ENCODE measurements at places on chromosomes 12 and 14.
A peak's percentile ranks its signal among the peaks of the same experiment; 100 is the strongest.

- no peak for DNase-seq
Observed at GRCh38 chr12:27190761-27191160, 53.3 kb upstream of the STK38L start.

DNA sequence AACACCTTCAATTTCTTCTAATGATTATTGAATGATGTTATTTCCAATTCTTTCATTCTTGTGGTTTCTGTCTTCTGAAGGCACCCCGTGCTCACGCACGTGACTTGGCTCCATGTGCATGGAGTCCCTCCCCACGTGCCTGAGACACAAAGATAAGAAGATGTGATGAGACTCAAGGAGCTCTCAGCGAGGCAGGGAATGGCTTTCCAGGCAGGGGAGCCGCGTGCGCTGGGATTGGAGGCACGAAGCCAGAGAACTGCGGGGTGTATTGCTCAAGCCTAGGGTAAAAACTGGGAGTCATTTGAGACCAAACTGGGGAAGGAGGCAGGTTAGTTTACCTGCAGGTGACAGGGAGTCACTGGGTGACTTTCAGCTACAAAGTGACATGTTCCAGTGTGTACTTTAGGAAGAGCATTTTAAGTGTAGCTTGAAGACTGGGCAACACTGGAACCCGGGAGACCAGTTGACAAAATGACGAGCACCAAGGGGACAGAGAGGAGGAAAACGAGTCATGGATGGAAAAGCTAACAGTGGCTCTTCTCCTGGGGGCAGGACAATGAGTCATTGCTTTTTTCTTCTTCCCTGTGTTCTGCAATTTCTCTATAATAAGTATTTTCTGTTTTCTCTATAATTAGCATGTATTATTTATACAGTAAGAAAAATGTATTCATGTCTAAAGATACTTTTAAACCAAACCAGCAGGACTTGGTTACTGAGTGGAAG lies 311.7 kb upstream of the FKBP4 start:
- no peak for DNase-seq

- DNase-seq = no peak
Observed at GRCh38 chr14:40733206-40733605, 873.5 kb upstream of the LRFN5 start.

DNA sequence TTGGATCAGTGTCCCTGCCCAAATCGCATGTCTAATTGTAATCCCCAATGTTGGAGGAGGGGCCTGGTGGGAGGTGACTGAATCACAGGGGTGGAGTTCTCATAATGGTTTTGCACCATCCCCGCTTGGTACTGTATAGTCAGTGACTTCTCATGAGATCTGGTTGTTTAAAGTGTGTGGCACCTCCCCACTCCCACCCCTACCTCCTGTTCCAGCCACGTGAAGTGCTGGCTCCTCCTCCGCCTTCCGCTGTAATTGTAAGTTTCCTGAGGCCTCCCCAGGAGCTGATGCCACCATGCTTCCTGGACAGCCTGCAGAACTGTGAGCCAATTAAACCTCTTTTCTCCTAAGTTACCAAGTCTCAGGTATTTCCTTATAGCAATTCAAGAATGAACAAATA lies 67.2 kb downstream of the FERMT2 start:
- no peak for DNase-seq

DNA sequence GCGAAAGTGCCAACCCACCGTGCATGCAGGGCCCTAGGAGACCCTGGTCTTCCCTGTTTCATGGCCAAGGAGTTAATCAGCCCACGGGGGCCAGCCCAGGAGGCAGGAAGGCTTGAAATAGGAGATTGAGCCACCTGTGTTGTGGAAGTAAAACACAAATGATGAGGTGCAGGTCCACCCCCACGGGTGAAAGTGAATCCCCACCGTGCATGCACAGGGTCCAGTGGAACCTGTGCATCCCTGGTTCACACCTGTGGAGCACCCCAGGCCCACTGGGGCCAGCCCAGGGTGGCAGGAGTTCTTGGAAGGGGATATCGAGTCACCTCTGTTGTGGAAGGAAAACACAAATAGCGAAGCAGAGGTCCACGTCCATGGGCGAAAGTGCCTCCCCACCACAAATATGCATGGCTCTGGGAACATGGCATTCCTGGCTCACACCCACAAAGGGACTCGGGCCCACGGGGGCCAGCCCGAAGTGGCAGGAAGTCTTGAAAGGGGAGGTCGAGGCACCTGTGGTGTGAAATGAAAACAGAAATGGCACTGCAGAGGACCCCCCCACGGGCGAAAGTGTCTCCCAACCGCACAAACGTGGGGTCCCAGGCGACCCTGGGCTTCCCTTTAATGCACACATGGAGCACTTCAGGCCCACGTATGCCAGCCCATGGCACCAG lies 381.5 kb downstream of the ALG10 start:
- DNase-seq = no peak

GRCh38 chr12:14776236-14776961 lies 26.9 kb downstream of the WBP11 start:
- DNase-seq = no peak

GRCh38 chr12:25377469-25378177 lies 126.9 kb upstream of the KRAS start:
- DNase-seq = peak; percentile 8

DNA sequence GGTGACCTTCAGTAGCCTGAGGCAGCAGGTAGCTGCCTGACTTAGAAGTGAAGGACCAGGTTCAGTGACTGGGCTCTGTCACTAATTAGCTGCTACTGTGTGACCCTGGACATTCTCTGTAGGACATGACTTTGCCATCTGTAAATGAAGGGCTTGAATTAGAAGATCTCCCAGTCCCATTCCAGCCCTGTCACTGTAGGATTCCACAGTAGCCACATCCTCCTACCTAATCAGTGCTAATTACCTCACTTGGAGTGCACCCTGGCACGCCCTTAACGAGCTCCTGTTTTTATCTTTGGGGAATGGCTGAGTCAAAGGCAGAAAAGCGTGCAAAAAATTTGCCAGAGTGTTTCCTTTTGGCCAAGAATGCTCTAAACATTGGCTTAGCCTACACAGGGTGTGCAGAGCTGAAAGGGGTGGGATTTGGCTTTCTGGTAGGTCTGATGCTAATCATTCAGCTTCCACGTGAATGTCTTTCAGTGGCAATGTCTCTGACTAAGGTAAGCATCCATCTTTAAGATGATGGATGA lies 6.8 kb downstream of the NTF3 start:
- no peak for DNase-seq

GRCh38 chr12:88553941-88554658 lies 26.2 kb downstream of the KITLG start:
- DNase-seq = peak; percentile 60

GRCh38 chr14:32934073-32934880 lies 4.4 kb upstream of the NPAS3 start:
- no peak for DNase-seq

DNA sequence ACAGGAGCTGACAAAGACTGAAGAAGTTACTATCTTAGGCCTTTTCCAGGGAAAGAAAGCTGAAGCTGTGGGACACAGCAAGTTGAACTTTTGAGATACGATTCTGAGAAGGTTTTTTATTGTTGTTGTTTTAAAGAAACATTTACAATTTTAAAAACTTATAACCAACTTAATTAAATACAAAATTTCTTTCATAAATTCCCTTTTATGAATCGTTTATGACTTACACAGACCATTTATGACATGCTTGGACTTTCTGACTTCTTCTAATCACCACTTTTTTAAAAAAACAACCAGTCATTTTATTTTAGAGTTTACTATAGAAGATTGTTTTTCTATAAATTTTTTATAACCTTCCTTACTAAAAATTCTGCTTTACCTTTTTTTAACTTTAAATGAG lies 68.7 kb downstream of the DHRS2 start:
- no peak for DNase-seq

DNA sequence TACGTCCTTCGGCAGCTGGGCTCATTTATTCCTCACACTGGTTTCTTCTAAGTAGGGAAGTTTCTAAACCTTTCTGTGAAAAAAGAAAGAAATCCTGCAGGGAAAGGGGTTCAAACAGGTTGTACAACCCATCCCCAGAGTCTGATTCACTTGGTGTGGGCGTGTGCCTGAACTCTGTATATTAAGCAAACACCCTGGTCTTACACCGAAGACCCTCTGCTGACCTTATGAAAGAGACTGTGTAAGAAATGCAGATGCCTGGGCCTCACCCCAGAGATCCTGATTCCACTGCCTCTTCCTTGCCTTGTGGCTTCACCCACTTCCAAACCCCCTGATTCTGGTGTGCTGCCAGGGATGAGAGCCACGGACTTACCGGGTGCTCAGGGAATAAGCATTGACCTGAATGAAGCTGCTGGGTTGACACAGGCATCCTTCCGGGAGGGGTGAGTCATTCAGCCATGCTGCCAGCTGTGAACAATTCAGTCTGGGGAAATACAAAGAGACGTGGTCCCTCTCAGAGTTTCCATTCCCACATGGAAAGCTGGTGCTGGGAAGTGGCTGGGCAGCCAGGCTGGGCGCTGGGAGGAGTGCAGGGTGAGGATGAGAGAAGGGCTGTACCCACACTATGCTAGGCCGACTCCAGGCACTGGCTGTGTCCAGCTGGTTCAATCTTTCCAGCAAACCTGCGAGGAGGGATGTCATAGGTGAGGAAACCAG lies 26.5 kb upstream of the ACTN1 start:
- DNase-seq = peak; percentile 77

DNA sequence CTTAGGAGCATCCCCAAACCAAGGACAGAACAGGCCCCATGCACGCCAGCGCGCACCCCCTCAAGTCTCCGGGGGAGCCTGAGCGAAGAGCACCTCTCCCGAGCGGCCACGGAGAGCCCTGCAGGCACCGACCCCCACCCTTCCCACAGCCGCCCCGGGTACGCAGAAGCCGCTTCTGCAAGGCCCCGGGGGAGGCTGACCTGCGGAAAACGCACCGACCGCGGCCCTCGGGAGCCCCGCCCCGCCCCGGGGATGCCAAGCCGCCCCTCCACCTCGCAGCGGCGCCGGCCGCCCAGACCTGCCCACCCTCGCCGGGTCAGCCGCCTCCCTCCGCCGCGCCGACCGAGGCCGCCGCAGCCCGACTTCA lies 385 bp downstream of the CAPRIN2 start:
- no peak for DNase-seq

DNA sequence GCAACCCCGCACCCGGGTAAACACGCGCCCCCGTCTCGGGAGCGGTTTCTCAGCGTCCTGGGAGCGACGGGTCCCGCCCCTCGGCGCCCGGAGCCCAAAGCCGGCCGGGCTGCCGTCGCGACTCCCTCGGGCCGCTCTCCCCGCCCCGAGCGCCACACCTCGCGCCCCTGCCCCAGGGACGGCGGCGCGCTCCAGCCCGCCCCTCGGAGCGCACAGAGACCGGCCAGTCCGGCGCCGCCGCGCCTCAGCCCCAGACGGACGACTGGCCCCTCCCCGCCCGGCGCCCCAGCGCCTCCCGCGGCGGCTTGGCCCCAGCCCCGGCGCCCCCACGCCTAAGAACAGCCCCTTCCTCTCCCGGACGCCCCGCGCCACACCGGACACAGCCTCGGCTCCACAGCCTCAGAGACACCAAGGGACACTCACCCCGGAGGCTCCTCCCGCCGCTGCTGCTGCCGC lies 411 bp downstream of the BTBD7 start:
- no peak for DNase-seq

GRCh38 chr12:3882896-3883564 lies 9.8 kb upstream of the PARP11 start:
- DNase-seq = peak; percentile 26

DNA sequence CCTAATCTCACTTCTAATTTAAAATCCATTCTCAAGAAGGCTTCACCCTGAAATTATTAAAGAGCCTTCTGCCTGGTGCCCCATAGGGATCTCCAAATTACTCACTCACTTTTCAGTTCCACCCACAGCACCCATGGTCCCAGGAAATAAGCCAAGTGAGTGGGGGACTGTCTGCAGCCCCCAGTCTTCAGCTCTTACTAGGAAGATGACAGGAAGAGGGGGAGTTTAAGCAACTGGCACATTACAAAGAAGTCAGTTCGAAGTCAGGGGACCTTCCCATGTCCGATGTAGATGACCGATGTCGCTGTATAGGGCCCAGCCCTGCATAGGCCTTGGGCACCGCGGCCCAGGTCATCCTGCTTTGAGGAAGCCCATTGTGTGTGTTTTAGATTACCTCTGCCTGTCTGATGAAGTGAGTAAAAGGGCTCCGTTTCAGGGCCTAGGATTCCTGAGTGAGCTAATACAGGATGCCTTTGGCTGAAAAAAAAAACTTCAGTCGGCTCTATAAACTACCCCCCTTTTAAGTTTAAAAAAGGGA lies 1.9 kb downstream of the ACTN1 start:
- DNase-seq = peak; percentile 71
